Nasal cavity respiratory epithelium epithelial cell of viscerocranial mucosa (primary cell): ENCODE measurements at places on chromosomes 5 and 9. TPM values are rescaled to one million over a fixed set of nuclear protein-coding genes. Genes with fewer than 3 reads are reported as not detected.

LCP2 gene
- not detected in 2 replicates for total RNA-seq

F2R gene
- 7.5 and 24.3 TPM in 2 replicates for total RNA-seq

GFI1B gene
- not detected in 2 replicates for total RNA-seq

HNRNPK gene
- 554 and 588 TPM in 2 replicates for total RNA-seq

PCDHGA7 gene
- under 0.01 and 1.8 TPM in 2 replicates for total RNA-seq

KIF4B gene
- total RNA-seq, result under 0.01 TPM in 1 of 2 replicates, not detected in the other

CKMT2 gene
- 0.36 TPM in 1 of 2 replicates, not detected in the other for total RNA-seq

ANKRD34B gene
- not detected in 2 replicates for total RNA-seq

NUTM2F gene
- not detected in 2 replicates for total RNA-seq

MLANA gene
- not detected in 2 replicates for total RNA-seq

NMUR2 gene
- total RNA-seq, result not detected in 2 replicates

FBP2 gene
- not detected in 2 replicates for total RNA-seq

MPDZ gene
- 6.2 and 30.1 TPM in 2 replicates for total RNA-seq

RNF183 gene
- total RNA-seq, result 0.50 TPM in 1 of 2 replicates, not detected in the other

WDR38 gene
- not detected in 2 replicates for total RNA-seq

RASGRF2 gene
- total RNA-seq, result 0.71 and 1.0 TPM in 2 replicates

PCDHB2 gene
- total RNA-seq, result 0.34 and 4.1 TPM in 2 replicates

ENTPD2 gene
- 1.8 and 3.1 TPM in 2 replicates for total RNA-seq

PCDH1 gene
- total RNA-seq, result 43.1 and 121 TPM in 2 replicates

LAMC3 gene
- total RNA-seq, result not detected in 2 replicates

SLC46A2 gene
- total RNA-seq, result not detected in 2 replicates

ADAMTS16 gene
- not detected in 2 replicates for total RNA-seq

PCDHA6 gene
- under 0.01 and 0.85 TPM in 2 replicates for total RNA-seq

CARD6 gene
- 8.5 and 10.7 TPM in 2 replicates for total RNA-seq

TMEM232 gene
- 0.34 and 2.8 TPM in 2 replicates for total RNA-seq

DCP2 gene
- total RNA-seq, result 33.7 and 37.3 TPM in 2 replicates

TRAF1 gene
- 1.0 and 2.3 TPM in 2 replicates for total RNA-seq

OMD gene
- total RNA-seq, result not detected in 2 replicates

LCN9 gene
- total RNA-seq, result not detected in 2 replicates

DENND1A gene
- total RNA-seq, result 9.9 and 19.0 TPM in 2 replicates

STING1 gene
- total RNA-seq, result 3.4 and 11.2 TPM in 2 replicates

TSLP gene
- 1.2 and 1.4 TPM in 2 replicates for total RNA-seq

ADAMTS12 gene
- total RNA-seq, result under 0.01 TPM in 1 of 2 replicates, not detected in the other

CDC25C gene
- total RNA-seq, result 0.07 and 0.34 TPM in 2 replicates

NAIP gene
- 0.34 and 0.78 TPM in 2 replicates for total RNA-seq

TOR1A gene
- 19.5 and 36.1 TPM in 2 replicates for total RNA-seq

SLC4A9 gene
- 0.07 and 0.34 TPM in 2 replicates for total RNA-seq

CARTPT gene
- not detected in 2 replicates for total RNA-seq

ADGRV1 gene
- total RNA-seq, result 1.5 and 3.1 TPM in 2 replicates

SPATA31E1 gene
- not detected in 2 replicates for total RNA-seq

TMC1 gene
- 0.71 and 1.0 TPM in 2 replicates for total RNA-seq

SLC23A1 gene
- under 0.01 TPM in 1 of 2 replicates, not detected in the other for total RNA-seq

CNTNAP3 gene
- total RNA-seq, result 7.2 and 10.3 TPM in 2 replicates

HAND1 gene
- total RNA-seq, result not detected in 2 replicates

WNT8A gene
- total RNA-seq, result not detected in 2 replicates
